Cortex of kidney (tissue), 1 donor: ENCODE measurements at places on chromosomes 3 and 15.

DNA sequence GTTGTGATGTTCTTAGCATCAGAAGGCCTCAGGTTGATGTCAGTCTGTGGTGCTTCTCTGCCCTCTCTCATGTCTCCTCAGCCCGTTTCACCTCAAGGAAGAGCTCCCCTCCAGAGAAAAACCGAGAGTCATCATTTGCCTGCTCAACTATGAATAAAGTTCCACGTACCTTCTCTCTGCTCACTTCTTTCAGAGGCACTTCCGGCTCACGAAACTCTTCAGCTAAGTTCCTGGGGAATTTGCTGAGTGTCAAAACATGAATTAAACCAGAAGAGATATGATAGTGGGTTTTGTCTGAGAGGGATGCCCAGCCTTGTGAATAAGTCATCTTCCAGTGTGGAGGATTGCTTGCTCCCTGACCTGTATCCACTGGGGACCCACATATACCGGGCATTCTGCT, 37.7 kb downstream of the CCR4 start:
- no peak for DNase-seq

DNA sequence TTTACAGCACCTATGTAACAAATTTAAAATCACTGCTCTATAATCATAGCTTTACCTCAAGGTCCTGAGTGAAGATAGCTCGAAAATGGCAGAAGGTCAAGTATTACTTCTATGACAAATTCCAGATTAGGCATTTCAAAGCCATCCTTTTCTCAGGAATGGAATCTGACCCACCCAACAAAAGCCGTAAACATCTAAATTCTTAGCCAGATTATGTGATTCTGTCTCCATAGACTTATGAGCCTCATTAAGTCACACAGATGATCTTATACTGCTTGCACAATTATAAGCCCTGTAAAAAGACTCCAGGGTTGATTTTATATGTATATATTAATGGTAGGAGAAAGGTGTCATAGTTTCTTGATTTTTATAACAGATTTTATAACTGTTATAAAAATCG, 56.9 kb downstream of the CEP152 start:
- no peak for DNase-seq

GRCh38 chr3:146125951-146126350, 35.0 kb downstream of the PLOD2 start:
- no peak for DNase-seq

DNA sequence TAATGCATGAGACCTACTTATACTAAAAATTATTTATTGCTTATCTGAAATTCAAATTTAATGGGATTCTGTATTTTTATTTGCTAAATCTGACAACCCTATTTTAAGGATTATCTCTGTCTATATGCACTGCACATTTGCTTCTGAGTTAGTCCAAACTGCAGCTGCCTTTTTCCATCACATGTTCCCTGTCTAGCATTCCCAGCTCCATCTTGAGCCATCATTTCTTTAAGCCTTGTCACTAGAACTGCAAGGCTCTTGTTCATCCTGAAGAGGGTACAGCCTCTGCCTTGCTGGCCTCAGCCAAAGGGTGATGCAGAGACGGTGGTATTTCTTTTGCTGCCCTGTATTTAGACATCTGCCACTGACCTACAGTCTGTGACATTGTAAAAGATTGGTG, 125.8 kb upstream of the STT3B start:
- DNase-seq: no peak

GRCh38 chr3:193196746-193197145, 44.3 kb upstream of the PLAAT1 start:
- no peak for DNase-seq

- DNase-seq: no peak
These were observed 4.2 kb downstream of the EDEM1 start for GRCh38 chr3:5191555-5192304.

GRCh38 chr15:45168751-45169551, 18.8 kb downstream of the SHF start:
- no peak for DNase-seq

GRCh38 chr15:45747426-45747825, 112.6 kb downstream of the SQOR start:
- DNase-seq: no peak

DNA sequence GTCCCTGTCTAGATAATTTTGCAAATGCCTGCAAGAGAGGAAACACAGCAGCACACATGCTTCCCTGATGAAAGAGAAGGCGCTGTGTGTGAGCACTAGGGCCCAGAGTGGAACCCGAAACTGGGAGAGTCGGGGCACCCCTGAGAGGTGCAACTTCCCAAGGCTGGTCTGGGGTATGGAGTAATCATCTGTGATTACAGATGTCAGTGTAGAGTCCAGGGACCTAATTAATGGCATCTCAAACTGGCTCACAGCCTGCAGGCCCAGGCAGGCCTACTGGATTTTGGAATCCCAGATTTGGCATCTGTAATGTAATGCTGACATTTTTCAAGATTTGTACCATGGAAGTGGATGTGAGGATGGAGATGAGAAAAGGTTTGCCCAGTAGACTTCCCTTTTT, 29.4 kb downstream of the PGPEP1L start:
- no peak for DNase-seq

GRCh38 chr3:187629711-187630110, 40.5 kb downstream of the SST start:
- DNase-seq: no peak

- DNase-seq: no peak
These were observed 126.5 kb downstream of the ECT2 start for GRCh38 chr3:172877011-172877410.

GRCh38 chr15:35430301-35430700, 115.7 kb downstream of the DPH6 start:
- no peak for DNase-seq

- DNase-seq: no peak
These were observed 563.5 kb upstream of the CCDC54 start for GRCh38 chr3:106813742-106814141.

DNA sequence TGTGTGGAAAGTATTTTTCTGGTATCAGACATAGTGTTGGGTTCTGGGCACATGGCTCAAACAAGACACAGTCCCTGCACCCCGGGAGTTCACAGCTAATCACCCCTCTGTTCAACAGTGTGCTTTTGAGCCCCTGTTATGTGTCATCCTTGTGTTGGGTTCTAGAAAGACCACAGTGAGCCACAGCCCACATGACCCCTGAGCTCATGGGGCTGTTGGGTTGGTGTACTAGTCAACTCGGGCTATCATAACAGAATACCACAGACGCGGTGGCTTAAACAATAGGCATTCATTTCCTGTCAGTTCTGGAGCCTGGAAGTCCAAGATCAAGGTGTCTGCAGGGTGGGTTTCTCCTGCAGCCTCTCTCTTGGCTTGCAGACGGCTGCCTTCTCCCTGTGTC, 100.0 kb downstream of the DNAJB8 start:
- DNase-seq: no peak

GRCh38 chr3:188956839-188957489, 214.8 kb upstream of the TPRG1 start:
- DNase-seq: no peak

DNA sequence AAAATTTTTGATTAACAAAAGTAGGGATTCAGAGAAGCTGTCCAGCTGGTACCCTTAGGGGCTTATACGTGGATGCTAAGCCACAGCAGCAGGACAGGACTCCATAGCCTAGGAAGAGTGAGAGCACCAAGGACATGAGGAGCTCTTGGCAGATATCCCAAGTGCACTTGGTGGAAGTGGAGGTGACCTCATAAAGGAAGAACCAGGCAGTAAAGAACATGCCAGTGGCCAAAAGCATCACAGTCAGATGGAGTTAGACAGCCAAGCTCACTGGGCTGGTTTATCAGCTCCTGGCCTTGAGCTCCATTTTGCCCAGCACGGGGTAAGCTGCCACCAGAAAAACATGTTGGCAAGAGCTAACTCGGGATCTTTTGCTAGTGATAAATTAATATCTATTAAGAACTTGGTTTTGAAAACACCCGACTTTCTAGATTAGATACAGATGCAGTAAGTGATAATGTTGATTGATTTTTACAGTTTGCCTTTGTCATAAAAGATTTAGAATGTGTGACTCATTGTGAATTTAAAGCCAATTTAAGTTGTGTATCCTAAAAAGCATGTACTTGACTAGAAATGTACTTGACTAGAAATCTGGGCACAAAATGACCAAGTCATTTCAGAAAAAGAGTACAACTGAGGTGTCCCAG, 108.0 kb downstream of the CMSS1 start:
- DNase-seq: no peak

DNA sequence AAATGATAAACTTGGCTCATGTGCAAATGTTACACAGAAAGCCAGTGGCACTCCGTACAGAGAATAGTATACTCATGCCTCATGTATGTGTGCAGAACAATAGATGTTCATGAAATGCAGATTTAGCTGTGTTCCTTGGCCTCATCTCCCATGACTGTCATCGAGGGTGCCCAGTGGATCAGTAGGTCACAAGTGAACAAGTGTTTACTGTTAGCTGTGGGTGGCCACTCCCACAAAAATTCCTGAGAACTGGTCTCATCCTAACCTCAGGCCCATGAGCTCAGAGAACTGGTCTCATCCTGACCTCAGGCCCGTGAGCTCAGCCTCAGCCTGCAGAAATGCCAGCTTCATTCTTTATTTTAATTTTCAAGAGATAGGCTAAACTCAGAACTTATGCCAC, 124.1 kb downstream of the GADL1 start:
- DNase-seq: no peak

- no peak for DNase-seq
These were observed 3.4 kb upstream of the CCNL1 start for GRCh38 chr3:157163217-157163953.
